ENCODE measurements at places on chromosomes 2 and 18.
A peak's percentile ranks its signal among the peaks of the same experiment; 100 is the strongest.

GRCh38 chr18:56511996-56512395 is 126.4 kb downstream of the TXNL1 start:
- no peak for DNase-seq

DNA sequence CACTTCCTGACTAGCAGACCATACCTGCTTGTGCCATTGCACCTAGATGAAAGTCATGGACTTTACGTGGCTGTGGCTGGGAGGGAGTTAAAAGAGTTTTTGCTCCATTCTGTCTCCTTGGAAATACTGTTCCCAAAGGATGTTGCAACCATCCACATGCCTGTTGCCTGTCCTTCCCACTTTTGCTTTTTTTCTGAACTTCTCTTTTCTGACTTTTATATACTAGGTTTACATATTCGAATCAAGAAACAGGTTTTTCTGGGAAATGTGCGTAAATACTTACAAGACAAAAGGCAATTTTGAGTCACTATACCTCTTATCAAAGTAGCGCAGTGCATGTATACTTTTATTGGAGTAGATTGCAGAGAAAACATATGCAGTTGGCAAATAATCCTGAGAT is 244.8 kb downstream of the PRKCE start:
- DNase-seq = no peak

DNA sequence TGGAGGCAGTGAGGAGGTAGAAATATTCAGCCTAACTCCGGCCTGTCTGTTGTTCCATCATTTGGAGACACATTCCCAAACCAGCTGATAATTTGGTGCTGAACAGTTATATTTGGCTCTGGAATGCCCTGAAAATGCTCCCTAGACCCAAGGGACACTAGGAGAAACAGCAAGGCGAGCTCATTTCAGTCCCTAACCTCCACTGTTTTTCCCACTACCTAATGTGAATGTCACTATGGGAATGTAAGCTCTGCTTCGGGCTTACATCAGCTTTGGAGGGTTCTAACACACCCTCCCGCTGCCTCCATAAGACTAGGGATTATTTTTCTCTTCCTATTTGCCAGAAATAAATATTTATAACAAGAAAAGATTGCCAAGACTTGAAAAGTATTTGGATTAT is 103.5 kb downstream of the ANTXR1 start:
- no peak for DNase-seq

DNA sequence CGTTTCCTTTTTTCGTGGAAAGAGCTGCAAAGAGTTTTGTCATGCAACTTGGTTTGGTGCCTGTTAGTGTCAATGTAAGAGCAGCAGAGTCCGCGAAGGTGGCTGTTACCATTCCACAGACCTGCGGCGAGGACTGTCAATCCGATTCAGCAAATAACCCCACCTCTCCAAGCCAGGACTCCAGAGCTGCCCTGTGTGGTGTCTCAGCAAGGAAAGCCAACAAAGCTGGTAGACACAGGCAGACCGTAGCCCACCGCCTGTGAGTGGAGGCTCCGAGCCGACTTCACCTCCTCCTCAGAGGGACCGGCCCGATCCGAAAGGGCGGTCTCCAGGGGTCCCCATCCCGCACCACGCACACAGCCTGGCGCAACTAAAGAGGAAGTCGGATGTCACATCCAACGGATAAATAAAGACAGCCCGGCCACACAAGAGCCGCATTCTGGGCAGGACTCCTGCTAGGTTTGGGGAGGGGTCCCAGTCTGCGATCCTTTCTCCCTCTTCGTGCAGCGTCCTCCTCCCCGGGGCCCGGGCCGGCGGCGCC is 819 bp downstream of the ANKRD44 start:
- peak; percentile 29 for DNase-seq

DNA sequence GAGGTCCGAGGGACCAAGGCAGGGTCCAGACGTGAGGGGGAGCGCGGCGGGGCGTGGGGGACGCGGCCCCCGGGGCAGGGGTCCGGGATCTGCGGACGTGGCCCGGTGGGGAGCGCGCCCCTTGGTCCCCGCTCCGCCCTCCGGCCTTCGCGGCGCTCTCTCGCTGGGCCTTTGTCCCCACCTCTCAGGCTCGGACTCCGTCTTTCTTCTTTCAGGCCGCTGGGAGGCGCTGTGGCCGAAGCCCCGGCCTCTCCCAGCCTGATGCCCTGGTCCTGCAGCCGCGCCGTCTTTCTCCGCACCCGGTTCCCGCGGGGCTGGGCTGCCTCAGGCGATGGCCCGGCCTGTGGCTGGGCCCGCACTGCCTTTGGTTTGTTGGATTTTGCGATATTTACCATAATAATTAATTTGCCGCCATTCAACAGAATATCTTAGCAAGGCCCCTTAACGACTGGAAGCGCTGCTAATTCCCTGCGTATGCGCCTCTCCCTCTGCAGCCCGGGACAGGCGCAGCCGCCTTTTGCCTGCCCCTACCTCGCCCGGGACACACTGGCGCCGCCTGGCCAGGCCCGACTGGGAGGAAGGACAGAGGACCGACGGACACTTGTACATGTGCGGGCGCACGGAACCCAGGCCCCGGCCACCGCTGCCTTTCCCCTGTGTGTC is 10.8 kb downstream of the SIX3 start:
- DNase-seq = peak; percentile 90

DNA sequence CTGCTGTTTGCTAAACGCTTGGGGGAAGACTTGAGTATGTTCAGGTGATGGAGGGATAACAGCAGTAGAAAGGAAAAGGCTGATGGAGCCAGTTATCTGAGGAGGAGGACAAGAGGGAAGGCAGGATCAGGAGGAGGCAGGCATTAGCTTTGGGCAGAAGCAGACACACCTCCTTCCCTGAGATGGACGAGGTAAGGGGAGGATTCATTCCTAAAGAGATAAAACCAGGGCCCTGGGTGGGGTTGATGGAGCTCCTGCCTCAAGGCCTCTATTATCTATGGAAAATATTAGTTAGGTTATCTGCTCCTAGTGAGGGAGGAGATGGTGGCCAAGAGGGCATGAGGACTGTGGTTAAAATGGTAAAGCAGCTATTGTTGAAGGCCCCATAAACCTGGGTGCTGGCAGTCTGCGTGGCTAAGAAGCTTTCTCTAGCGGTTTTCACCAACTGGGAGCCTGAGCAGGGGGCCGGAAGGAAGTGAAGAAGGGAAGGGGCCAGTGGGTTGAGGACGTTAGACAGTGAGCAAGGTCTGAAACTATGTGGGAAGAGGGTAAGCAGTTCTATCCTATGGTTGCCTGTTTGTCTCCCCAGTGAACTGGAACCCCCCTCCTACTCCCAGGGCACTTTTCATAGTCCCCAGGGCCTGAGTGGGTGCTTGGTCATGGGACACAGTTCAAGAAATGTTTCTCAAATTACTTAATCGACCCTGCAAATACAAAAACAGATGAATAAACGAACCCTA is 56.6 kb upstream of the HK2 start:
- no peak for DNase-seq

GRCh38 chr18:46291149-46291548 is 187.0 kb downstream of the HAUS1 start:
- DNase-seq = no peak

DNA sequence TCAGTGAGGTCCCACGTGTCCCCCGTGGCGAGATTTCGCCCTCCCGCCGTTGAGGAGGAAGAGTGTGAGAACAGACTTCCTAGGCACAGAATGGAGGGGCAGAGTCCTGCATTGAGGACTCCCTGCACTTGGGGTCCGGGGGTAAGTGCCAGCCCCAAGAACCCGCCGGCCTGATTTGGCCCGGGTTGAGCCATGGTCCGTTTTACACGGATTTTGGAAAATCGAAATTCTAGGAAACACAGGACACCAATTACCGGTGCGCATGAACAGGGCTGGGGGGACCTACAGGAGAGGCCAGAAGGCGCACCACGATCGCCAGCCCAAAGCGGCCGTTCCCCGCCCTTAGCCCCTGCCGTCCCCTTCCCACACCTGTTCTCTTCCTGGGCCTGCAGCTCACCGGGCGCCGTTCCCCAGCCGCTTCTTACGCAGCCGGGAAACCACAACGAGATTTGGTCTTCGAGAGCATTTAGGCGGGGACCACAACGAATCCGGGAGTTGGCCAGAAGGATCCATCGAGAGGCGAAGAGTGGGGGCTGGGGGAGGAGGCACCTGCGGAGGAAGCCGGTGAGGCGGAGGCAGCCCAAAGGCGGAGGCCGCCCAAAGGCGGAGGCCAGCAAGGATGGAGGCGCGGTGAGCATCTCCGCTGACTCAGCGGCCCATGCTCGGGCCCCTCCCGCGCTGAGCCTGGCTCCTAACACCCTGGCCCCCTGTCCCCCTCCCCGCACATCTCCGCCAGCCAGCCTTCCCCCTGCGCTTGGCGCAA is 464 bp upstream of the TLX2 start:
- DNase-seq = no peak

DNA sequence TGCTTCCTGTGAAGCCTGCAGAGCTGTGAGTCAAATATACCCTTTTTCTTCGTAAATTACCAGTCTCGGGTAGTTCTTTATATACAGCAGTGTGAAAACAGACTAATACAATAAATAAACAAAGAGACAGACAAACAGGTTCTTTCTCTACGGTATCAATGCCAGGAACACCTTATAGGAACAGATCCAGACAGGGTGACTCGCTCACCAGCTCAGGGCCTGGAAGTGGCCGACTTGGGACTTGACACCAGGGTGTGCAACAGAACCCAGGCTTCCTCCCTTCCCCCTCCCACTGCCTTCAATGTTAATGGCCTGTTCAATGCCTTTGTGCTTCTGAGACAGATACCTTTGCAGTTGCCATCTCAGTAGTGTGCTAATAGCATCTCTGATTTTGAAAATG is 309.5 kb downstream of the ALK start:
- no peak for DNase-seq

- DNase-seq = no peak
Observed at GRCh38 chr2:64391424-64391823, 62.5 kb upstream of the LGALSL start.

- DNase-seq = peak; percentile 19
Observed at GRCh38 chr2:120204022-120204405, 19.2 kb downstream of the TMEM185B start.

Measured in posterior cingulate gyrus (tissue), 11 donors.